Lung (tissue), 17 donors: ENCODE measurements at places on chromosomes 3 and 15. TPM values are rescaled to one million over a fixed set of nuclear protein-coding genes. Genes with fewer than 3 reads are reported as not detected.

The REC114 gene
- not detected for total RNA-seq

The SLC28A2 gene
- 0.28 TPM for total RNA-seq

The FSD2 gene
- total RNA-seq = 0.06 TPM

DNA sequence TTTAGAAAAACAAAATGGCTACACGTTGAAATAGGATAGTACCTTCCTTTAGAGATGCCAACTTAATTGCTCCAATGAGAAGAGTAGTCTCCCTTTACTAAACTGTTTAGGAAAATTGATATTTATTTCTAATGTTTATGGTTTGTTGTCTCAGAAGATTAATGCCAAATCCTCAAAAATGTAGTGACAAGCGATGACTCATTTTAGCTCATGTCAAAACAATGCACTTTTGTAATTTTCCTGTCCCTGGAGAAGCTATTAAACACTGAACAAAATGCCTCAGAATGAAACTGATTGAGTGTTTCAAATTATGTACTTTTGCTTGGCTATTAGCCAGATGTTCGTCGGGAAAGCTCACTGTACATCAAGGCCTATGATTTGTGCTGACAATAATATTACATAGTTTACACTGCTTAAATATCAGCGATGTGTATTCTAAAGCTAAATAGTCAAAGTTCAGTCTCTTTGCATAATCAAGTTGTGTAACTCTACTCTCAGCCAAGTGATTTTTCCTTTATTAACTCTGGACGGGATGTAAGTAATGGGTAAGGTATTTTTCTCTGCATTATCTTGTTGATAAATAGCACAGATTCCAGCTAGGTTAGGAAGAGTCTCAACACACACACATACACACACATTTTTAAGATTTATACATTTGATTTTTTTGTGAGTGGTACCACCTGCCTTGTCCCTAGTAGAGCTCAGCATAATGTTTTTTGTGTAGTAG is 83.7 kb downstream of the CMSS1 start:
- H3K27ac ChIP-seq = peak overlapping the region; percentile 21
- H3K36me3 ChIP-seq = no peaks in the 10 kb centered on the region
- peaks cover 4% of the 10 kb centered on the region for H3K4me1 ChIP-seq
- DNase-seq = peak; percentile 65
- no peaks in the 10 kb centered on the region for H3K27me3 ChIP-seq
- no peak overlapping the region for H3K4me3 ChIP-seq

GRCh38 chr3:124653071-124653796 is 77.0 kb upstream of the UMPS start:
- DNase-seq = no peak
- H3K27ac ChIP-seq = peak overlapping the region; percentile 35
- peaks cover 31% of the 10 kb centered on the region for H3K36me3 ChIP-seq
- H3K4me3 ChIP-seq = no peak overlapping the region
- H3K4me1 ChIP-seq = no peaks in the 10 kb centered on the region
- no peaks in the 10 kb centered on the region for H3K27me3 ChIP-seq

DNA sequence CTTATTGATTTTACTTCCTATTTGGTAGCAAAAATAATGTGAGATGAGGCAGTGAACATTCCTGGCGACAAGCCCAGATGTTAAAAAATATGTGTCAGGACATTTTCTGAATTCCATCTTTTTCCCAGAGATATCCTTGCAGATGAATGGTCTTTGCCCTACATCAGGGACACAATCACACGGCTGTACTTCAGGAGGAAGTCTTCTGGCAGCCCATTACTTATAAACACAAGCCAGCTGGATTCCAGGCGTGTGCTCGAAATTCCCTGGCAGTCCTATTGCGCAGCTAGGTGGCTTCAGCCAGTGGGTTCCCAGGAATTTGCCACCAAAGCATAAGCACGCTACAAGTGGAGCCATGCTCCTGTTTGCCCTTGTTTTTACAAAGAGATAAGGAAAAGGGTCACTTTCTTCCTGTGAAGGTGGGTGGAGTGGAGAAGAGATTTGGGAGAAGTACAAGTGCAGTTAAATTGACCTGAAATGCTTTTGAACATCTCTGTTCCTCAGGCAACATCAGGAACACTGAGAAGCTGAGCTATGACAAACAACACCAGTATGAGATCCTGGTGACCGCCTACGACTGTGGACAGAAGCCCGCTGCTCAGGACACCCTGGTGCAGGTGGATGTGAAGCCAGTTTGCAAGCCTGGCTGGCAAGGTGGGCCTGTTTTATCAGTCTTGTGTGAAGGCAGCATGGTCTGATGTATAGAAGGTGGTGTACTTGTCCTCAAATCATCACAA is 257.1 kb upstream of the TRIM42 start:
- H3K27me3 ChIP-seq = no peaks in the 10 kb centered on the region
- no peak overlapping the region for H3K4me3 ChIP-seq
- peak; percentile 54 for DNase-seq
- peaks cover 3% of the 10 kb centered on the region for H3K4me1 ChIP-seq
- H3K36me3 ChIP-seq = no peaks in the 10 kb centered on the region

GRCh38 chr3:115418583-115418982 is 204.7 kb upstream of the GAP43 start:
- no peaks in the 10 kb centered on the region for H3K4me1 ChIP-seq
- H3K4me3 ChIP-seq = no peak overlapping the region
- DNase-seq = no peak
- no peaks in the 10 kb centered on the region for H3K36me3 ChIP-seq

DNA sequence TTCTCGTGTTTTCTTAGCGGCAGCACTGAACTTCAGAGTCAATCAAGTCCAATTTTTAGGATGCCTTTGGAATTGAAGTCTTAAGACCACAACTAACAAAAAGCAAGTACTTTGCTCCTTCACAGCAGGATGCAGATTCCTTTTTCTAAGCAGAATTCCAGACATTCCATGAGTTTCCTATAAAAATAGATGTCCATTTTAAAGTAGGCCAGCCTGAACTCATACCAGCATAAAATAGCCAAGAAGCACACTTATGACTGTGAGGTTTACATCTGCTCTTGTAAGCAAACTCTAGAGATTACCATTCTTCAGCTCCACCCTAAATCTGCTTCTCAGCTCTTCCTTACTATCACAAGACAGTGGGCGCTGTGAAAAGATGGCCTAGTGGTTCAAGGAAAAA is 85.8 kb downstream of the THBS1 start:
- H3K27ac ChIP-seq = no peak overlapping the region
- DNase-seq = peak; percentile 43
- no peaks in the 10 kb centered on the region for H3K27me3 ChIP-seq
- H3K4me3 ChIP-seq = no peak overlapping the region
- no peaks in the 10 kb centered on the region for H3K36me3 ChIP-seq

DNA sequence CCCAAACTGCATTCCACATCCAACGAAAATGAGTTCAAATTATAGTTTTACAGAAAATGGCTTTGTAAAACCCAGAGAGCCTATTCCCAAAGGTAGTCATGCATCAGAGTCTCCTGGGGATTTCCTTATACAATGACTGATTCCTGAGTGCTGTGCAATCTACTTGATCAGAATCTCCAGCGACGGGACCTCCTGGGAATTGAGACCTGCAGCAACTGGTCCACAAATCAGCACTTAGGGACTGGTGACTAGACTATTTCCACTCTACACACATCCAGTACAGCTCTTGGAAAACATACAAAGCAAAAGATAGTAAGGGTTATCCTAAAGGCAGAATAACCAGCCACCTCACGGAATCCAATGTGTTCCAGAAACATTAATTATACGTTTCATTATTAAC is 871.0 kb upstream of the CFAP20DC start:
- no peak for DNase-seq
- H3K4me1 ChIP-seq = no peaks in the 10 kb centered on the region
- no peak overlapping the region for H3K4me3 ChIP-seq
- H3K27me3 ChIP-seq = no peaks in the 10 kb centered on the region
- H3K27ac ChIP-seq = no peak overlapping the region
- H3K36me3 ChIP-seq = no peaks in the 10 kb centered on the region

DNA sequence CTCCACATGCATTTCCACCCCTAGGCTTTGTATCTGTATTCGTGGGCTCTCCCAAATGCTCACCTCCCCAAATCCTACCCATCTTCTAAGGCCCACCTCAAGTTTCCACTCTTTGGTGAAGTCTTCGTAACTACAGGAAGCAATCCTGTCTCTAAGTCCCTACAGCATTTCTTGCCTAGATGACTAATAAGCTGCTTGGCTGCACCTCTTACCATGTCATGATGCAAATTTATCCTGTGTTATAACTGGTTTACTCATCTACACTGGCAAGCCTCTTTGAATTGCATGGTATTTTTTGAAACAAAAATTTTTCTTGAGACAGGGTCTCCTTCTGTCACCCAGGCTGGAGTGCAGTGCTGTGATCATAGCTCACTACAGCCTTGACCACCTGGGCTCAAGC is 73.3 kb downstream of the SETMAR start:
- no peak overlapping the region for H3K27ac ChIP-seq
- DNase-seq = no peak
- no peak overlapping the region for H3K4me3 ChIP-seq
- no peaks in the 10 kb centered on the region for H3K4me1 ChIP-seq
- H3K36me3 ChIP-seq = peaks cover 8% of the 10 kb centered on the region

GRCh38 chr3:115321400-115321805 is 174.3 kb upstream of the ZBTB20 start:
- H3K4me3 ChIP-seq = no peak overlapping the region
- no peak overlapping the region for H3K27ac ChIP-seq
- H3K27me3 ChIP-seq = no peaks in the 10 kb centered on the region
- H3K4me1 ChIP-seq = no peaks in the 10 kb centered on the region

GRCh38 chr3:133709139-133709750 is 36.9 kb upstream of the TF start:
- H3K27ac ChIP-seq = no peak overlapping the region
- no peak overlapping the region for H3K4me3 ChIP-seq
- no peaks in the 10 kb centered on the region for H3K36me3 ChIP-seq
- no peaks in the 10 kb centered on the region for H3K4me1 ChIP-seq

DNA sequence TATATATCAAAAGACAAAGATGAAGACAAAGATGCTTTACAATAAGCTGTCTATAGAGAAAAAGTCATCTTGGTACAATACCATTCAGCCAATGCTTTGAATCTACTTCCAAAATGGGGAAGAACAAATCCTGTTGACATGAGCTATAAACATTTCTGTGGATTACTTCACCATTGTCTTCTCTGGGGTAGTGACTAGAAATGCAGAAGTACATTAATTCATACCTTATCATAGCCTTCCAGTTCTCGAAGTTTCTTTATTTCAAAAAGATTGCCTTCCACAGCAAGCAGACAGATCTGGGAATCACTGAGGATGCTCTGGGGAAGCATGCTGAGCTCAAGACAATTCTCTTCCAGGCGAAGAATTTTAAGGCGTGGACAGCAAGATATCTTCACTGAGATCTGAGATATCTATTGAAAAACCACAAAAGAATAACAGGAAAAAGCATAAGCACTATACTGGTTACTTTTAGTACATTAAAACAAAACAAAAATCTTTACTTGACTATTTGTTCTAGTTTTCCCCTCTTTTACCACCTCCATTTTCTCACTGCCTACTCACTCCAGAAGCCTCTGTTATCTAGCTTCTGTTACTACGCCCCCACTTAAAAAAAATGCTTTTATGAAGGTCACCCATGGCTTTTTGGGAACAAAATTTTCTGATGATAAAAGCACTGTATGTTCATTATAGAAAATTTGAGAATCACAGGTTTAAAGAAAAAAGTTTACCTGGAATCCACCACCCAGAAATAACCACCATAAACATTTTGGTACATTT is 3.6 kb downstream of the LRRC57 start:
- peaks cover 18% of the 10 kb centered on the region for H3K36me3 ChIP-seq
- H3K27ac ChIP-seq = no peak overlapping the region
- H3K4me3 ChIP-seq = no peak overlapping the region
- no peak for DNase-seq

GRCh38 chr3:45940004-45940780 is 3.1 kb upstream of the CXCR6 start:
- H3K27ac ChIP-seq = no peak overlapping the region
- no peak overlapping the region for H3K4me3 ChIP-seq
- no peaks in the 10 kb centered on the region for H3K27me3 ChIP-seq
- DNase-seq = no peak
- peaks cover 5% of the 10 kb centered on the region for H3K36me3 ChIP-seq

- H3K27ac ChIP-seq = no peak overlapping the region
- no peak for DNase-seq
- H3K27me3 ChIP-seq = no peaks in the 10 kb centered on the region
- no peaks in the 10 kb centered on the region for H3K4me1 ChIP-seq
- no peaks in the 10 kb centered on the region for H3K36me3 ChIP-seq
- no peak overlapping the region for H3K4me3 ChIP-seq
These were observed 747.8 kb upstream of the GOLIM4 start for GRCh38 chr3:168843481-168843880.

- H3K4me1 ChIP-seq = no peaks in the 10 kb centered on the region
- no peak within 1 kb of the TSS for H3K4me3 ChIP-seq
These were observed at the start of gene CPLX3 for GRCh38 chr15:74826364-74826819. CPLX3 (plus strand) TSS chr15:74826627; CDS start chr15:74826704, 77 bp downstream.

DNA sequence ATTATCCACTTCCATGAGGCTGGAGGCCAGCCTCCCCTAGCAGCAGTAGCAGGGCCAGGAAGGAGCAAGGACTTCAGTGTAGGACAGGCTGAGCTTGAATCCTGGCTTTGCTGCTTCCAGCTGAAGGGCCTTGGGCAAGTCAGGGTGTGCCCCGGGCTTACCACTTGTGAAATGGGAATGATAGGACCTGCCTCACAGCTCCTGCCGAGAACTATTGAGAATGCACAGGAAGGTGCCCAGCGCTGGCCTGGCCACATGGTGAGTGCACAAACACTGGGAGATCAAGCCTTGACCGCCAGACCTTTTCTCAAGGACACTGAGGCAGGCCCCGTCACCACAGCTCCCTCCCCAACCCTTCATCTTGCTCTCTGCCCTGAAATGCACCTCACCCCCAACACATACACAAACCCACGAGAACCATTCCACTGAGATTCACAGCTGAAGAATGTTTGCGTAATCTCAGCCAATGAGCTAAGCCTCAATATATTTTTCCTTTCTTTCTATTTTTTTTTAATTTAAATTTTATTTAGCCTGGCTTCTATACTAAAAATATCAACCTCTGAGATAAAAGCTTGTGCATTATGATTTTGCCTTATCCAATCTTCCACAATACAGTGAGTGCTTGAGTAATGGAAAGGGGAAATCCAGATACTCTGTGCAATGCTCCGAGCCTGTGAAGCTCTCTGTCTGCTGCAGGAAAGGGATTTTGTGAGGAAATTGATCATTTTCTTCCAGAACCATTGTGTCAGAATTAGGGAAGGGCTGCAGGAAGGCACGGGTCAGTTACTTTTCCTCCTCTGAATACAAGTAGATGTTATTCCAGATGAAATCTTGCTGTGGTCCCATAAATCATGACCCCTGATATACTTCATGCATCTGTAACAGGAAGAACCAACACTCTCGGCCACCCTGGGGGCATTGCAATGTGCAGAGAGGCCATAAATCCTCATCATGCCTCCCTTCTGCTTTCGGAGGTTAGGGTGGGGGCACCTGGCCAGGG is 193.9 kb downstream of the TLE3 start:
- H3K4me1 ChIP-seq = no peaks in the 10 kb centered on the region
- H3K4me3 ChIP-seq = no peak overlapping the region
- no peaks in the 10 kb centered on the region for H3K27me3 ChIP-seq
- H3K27ac ChIP-seq = no peak overlapping the region
- no peaks in the 10 kb centered on the region for H3K36me3 ChIP-seq

DNA sequence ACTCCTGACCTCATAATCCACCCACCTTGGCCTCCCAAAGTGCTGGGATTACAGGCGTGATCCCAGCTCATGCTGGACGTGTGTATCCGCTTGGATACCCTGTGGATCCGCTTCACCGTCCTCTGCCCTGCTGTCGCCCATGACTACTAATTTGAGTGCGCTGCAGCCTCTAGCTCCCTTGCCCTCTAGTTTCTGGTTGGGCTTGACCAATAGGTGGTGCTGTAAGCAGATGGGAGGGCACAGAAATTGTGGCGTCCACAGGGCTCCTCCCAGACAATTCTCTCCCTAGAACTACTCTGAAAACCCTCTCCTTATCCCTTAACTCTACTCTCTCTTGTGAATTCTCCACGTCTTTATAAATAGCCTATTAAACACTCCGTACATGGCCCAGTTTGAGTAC is 36.2 kb downstream of the ZPLD1 start:
- no peak for DNase-seq
- no peak overlapping the region for H3K27ac ChIP-seq
- H3K4me1 ChIP-seq = no peaks in the 10 kb centered on the region
- H3K4me3 ChIP-seq = no peak overlapping the region
- no peaks in the 10 kb centered on the region for H3K36me3 ChIP-seq
